Lower lobe of right lung (tissue), 2 donors: ENCODE measurements at places on chromosomes 3 and 15. TPM values are rescaled to one million over a fixed set of nuclear protein-coding genes. Genes with fewer than 3 reads are reported as not detected.

The ATP13A4 gene
- 188 TPM for total RNA-seq

The TNNC1 gene
- 44.0 TPM for total RNA-seq

The CCDC71 gene
- 23.4 TPM for total RNA-seq

The BLM gene
- 2.0 TPM for total RNA-seq

The SLC6A1 gene
- 1.8 TPM for total RNA-seq

The SEMA3B gene
- total RNA-seq = 77.6 TPM

The ATP13A5 gene
- total RNA-seq = 2.0 TPM

The SPATA12 gene
- 0.15 TPM for total RNA-seq

The REC114 gene
- not detected for total RNA-seq

The PRR20G gene
- not detected for total RNA-seq

The POTEB2 gene
- total RNA-seq = not detected

The FAM3D gene
- total RNA-seq = 5.8 TPM

DNA sequence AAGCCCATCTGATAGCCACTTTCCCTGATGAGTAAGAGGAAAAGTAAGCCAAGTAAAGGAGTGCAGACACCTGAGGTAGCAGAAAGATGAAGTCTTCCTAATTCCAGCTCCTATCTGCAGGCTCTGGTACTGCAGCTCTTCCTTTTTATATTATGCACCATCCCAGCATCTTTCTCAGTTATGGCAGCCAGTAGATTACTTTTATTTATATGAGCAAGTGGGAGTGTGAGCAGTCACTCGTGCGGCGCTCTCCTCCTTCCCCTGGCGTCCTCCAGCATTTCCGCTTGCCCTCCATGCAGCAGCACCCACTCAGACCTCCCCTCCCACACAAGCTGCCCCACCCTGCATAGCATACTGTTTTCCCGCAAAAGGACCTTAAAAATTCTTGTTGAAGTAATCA, 465.9 kb upstream of the DPPA4 start:
- no peak for DNase-seq

DNA sequence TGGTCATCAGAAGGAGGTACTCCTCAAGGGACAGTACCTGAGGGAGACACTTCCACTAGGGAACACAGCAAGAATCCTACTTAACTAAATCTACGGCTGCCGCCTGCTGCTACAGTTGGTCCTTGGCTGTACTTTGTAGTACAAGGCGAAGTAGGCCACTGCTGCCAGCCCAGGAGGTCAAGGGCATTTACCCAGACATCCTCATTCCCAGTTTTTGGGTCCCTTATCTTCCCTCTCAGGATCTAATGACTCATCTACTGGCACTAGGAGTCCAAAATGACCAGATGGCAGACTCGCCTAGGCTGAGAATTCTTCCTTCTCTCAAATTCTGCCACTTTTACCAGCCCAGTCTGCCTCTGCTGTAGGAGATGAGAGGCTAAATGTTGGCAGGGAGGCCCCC, 27.1 kb upstream of the LAMP3 start:
- DNase-seq = no peak

GRCh38 chr3:66050821-66051220, 12.1 kb upstream of the MAGI1 start:
- DNase-seq = no peak

DNA sequence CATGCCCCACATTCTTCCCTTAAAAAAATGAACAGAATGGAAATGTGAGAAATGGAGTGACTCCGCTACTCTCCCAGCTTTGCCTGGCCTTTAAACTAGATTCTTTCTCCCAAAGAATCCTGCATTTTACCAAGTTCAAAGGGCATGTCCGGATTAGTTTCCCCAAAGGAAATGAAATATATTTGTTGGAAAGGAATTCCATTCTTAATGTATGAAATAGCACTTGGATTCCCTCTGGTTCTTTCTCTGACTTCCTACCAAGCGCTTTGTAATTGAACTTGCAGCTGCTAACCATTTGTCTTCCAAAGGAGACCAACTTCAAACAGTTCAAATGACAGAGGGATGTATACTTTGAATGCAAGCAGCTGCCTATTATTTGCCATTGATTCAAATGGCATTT, 18.9 kb downstream of the MAP2K1 start:
- DNase-seq = no peak

- no peak for DNase-seq
These were observed 486 bp downstream of the LSG1 start for GRCh38 chr3:194671511-194671899.

DNA sequence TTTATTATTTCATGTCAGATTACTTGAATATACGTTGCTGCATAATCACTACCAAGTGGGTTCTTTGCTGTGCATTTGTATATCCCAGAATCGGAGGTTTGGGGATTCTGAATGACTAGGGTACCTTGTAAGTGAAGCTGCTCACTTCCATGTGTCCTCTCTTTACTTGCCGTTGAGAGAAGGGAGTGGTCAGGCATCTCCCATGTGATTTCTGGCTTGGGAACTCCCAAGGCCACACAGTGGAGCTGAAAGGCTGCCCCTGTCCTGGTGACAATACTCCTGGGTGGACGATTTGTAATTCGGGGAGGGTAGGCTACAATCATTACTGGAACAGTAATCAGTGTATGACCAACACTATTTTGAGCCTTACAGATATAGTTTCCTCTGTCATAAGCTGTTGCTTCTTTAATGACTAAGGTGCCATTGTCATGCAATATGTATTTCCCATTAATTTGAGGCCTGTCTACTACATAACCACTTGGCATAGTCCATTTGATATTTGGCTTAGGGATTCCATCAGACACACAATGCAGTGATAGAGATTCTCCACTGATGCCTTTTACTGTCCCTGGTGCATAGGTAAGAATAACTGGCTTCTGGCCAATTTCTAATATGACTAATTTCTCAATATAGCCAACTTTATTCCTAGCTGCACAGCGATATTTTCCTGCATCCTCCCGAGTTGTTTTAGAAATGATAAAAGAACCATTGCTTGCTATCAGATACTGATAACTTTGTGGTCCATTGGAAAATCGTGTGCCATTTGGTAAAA, 24.0 kb downstream of the IGSF10 start:
- DNase-seq = no peak

DNA sequence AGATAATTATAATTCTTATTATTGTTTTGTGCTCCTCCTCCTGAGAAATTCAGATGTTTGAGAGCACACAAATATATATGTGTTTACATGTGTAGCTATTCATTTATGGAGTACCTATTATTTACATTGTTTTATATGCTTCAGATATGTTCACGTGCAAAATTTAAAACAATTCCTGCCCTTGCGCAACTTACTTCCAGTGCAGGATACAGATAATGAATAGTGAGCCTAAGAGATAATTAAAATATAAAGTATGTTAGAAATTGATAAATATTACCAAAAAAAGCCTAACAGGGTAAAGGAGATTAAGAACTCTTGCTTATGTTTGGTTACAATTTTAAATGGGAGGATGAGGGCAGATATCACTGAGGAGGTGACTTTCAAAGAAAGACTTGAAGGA, 81.7 kb upstream of the DPH6 start:
- DNase-seq = no peak

DNA sequence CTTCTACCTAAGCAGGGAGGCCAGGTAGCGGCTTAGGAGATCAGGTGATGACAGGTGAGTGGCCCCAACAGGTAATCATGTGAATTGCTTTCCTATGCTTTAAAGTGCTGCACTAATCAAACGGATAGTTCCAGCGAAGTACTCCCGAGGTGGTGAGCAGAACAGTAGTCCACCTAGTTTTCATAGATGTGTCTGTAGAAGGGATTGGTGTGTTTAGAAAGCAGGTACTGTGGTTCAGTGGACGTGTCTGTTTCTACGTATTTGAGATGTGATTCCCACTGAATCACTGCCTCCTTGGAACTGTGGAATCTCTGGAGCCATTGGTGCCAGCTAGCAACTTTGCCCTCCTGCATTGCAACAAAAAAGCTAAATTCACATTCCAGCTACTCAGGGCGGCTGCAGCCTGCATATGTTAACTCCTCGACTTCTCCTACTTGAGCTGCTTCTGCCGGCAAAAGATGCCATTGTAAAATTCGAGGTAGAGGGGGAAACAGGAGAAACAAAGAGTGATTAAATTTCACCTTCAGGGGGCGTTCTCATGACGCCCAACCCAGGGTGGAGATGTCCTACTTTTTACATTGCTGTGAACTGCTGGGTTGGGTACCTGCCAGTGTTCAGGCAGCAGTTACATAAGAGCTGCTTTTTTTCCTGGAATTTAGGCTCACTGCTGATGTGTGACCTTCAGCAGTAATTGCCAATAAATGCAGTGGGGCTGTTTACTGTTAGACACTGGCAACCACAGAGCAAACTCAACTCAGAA, 227.3 kb downstream of the ITPR1 start:
- no peak for DNase-seq

- no peak for DNase-seq
These were observed 59.3 kb downstream of the CTDSPL start for GRCh38 chr3:37921025-37921424.

DNA sequence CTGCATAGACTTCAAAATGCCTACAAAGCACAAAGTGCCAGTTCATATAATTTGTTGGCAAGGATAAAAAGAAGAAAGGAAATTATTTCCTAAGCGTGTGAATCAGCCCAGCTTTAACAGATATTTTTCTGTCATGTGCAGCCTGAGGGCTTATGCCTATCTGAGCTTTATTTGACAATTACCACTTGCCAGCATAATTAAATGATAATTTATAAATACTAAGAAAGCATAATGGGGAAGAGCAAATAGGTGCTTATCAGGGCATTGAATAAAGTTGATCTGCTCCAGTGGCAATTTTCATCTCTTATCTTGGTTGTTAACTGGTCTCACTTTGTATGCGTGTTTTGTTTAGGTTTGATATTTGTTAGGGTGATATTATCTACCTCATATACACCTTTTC, 313.4 kb upstream of the DNAJC19 start:
- DNase-seq = no peak

DNA sequence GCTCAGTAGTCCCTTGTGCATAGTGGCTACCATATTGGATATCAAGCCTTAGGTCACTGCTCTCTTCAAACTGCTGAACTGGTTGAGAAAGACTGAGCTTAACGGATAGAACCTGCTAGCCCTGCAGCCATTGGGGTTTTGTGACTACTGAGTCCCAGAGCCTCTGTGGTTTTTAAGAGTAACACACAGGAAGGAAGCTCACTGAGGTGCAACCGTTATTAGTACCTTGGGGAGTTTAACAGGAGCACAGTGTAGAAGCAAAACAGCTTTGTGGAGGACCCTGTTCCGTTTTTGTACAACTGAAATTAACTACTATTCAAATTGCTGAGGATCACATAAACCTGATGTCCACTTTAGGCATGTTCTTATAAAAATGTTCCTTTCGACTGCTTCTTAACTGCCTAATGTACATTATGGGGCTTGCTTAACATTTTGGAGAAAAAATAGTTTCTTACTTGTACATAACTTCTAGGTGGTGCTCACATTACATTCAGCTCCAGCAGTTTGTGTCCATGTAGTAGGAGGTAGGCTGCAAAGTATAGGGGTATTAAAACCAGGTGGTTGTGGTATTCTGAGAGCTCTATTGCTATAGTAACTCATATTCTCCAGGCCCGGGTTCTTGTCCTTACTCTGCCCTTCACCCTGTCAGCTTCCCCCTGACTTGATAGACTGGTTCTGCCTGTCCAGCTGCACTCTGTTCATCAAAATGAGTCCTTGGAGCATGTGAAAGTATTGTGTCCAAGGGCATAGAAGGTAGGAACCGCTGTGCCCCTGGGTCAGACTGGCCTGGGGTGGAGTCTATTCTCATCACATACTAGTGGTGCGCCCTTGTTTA, 17.3 kb downstream of the PXK start:
- DNase-seq = no peak

DNA sequence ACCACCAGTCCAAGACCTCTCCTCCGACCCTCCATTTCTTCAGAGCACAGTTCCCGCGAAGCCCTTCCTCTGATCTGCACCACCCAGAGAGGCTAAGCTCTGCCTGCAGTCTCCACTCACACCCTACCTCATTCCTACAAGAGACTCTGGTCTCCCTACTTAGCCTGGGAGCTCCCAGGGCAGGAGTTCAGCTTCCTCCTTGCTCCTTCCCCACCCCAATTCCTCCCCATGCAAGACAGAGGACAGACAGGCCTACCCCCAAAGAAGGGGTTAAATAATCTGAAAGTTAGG, 12.6 kb upstream of the VIPR1 start:
- DNase-seq = no peak

GRCh38 chr3:112610121-112610520, 30.8 kb downstream of the CCDC80 start:
- DNase-seq = no peak

- no peak for DNase-seq
These were observed 16.3 kb downstream of the SV2B start for GRCh38 chr15:91116113-91117067.

GRCh38 chr15:84631706-84632272, 22.3 kb downstream of the WDR73 start:
- DNase-seq = no peak

DNA sequence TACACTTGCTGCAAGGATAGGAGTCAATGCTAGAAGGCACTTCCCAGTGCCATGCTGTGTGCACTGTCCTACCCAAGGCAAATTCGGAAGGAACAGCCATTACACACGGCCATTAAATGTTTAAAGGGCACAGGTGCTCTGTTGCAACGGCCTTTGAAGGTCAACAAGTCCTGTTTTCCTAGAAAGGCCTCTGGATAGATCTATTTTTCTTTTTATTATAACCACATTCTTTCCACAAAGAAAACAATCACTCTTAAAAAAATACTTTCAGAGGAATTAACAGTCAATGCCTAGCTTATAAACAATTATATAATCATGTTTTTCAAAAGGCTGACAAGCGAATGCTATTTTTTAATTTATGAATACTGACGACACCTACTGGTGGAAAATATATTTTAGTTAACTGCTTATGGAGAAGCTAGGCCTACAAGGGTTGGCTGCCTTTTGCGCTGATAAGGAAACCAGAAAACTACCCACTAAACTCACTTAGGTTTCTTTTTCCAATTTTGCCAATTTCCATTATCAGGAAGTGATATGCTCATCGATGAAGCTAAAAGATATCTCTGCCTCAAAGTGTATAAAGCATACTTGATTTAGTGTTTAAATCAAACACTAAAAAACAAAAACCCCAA, 2.4 kb downstream of the ARHGEF3 start:
- no peak for DNase-seq

DNA sequence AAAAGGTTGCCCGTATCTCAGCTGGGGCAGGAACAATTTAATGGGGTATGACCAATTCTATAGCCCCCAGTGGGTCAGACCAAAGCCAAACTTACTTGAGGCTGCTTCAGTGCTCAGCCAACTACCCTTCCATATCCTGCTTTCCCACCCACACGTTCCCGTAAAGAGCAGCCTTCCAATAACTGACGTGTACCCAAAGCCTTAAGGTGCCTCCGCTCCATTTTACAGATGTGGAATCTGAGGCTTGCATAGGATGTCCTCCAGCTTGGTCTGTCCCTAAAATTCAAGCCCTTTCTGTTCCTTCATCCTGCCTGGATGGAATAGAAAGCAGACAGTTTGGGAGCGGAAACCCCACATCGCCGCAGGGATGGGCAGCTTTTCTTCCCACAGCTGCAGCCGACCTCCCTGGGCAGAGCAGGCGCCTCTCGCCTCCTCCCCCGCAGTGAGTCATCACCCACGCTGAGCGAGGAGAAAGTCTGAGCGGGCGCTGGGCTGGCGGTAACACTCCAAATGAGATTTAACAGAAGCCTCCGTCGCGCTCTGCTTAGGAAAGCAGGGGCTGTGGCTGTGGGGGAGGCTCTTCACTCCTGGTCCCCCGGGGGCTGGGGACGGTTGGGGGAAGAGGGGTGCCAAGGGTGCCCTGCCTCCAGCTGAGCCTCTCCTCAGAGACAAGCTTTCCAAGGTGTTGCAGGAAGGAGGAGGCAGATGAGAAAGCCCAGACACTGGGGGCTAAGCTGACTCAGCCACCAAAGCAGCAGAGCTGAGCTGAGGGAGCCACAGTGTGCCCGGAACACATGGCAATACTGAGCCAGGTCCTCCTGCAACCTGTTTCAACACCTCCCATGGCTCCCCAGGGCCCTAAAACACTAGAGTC, 57.8 kb upstream of the HRH1 start:
- peak; percentile 73 for DNase-seq
